ENCODE measurements at places on chromosomes 7 and 10.

DNA sequence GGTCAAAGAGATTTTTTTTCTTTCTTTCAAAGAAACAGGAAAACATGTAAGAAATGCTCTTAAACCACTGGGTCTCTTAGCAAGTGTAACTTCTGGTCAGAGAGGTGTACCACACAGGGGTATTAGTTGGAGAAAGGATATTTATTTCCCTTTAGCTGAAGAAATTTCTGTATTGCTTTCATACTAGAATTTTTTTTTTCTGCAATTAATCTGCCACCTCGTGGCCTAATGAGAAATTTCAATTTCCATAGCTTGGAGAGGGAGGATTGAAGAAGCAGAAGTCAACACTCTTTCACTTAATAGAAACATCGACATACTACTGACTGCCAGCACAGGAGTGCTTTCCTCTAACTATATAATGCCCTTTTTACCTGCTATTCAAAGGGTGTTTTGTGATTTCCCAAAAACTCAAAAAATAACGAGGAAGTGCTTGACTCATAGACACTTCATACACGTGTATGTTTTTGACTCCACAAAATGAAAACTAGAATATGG, 177.6 kb upstream of the NAMPT start:
- no peak for DNase-seq

GRCh38 chr7:77664715-77665114, 31.5 kb upstream of the RSBN1L start:
- DNase-seq: no peak

DNA sequence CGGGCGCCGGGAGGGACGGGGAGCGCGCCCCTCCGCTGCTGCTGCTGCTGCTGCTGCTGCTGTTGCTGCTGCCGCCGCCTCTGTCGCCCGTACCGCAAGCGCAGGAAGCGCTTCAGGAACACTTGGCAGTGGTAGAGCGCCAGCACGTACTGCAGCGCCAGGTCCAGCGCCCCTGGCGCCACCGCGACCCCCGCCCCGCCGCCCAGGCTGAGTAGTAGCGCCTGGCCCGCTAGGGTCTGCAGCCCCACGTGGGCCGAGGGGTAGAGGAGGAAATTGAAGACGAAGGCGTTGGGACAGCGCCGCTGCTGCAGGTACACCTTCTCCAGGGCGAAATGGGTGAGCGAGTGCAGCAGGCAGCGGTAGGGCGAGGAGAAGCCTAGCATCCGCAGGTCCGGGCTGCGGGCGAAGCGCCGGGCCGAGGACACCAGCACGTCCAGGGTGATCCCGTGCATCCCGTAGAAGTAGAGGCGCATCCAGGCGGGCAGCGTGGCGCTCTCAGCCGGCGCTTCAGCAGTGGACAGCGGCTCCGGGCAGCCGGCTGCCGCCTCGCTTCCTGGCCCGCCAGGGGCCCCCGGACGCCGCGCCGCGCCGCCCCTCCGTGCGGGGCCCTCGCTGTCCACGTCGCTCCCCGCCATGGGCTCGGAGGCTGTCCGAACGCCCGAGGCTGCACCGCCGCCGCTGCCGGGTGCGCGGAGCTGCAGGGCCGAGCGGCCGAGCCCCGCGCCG, at the start of gene TMEM229A:
Gene TMEM229A (minus strand): TSS at position 699 of the 726 bp plus-strand sequence. CDS start 64 bp downstream, at position 635.
- no peak for DNase-seq

DNA sequence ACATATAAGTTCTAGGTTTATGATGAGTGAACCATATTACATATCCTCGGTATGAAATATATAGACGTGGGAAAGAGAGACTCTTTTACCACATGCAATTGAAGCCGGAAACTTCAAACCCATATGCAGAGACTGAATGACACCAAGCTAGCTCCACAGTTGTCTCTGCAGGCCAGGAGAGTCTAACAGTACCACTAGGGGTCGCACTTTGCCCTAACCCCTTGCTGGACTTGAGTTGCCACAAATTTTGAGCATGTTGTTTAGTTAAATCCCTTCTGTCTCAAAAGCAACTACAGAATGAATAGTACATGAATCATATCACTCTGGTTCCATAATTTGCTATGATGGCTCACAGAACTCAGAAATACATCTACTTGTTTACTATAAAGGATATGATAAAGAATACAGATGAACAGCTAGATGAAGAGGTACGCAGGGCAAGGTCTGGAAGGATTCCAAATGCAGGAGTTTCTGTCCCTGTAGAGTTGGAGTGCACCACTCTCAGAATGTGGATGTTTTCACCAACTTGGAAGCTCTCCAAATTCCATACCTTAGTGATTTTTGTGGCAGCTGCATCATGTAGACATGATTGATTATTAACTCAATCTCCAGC, 112.4 kb upstream of the YAE1 start:
- DNase-seq: no peak

DNA sequence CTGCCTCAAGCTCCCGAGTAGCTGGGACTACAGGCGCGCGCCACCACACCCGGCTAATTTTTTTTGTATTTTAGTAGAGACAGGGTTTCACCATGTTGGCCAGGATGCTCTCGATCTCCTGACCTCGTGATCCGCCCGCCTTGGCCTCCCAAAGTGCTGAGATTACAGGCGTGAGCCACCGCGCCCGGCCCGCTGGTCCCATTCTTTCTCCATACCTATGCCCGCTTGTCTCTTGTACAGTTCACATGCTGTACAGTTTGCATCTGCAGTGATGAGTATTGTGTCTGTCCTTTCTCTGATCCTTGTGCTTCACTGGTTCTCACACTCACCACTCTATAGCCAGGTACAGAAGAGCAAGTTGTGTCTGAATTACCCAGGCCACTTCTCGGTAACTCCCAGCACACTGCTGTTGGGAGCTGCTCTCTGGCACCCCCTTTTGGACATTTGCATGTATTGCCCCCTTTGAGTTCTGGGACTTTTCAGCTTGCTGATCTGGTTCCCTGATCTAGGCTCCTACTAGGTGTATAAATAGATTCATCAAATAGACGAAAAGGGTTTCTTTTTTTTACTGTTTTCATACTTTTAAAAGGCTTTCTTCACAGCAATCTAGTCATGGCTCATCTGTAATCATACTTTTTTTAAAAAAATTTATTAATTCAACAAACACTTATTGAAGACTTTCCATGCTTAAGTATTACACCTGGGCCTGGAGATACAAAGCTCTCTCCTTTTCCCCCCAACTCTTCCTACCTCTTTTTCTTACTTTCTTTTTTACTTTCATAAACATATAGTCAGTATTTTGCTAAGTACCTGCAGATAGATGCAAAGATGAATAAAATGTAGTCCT, 53.5 kb downstream of the AOAH start:
- no peak for DNase-seq

GRCh38 chr10:130378556-130379400, 242.6 kb downstream of the GLRX3 start:
- no peak for DNase-seq

DNA sequence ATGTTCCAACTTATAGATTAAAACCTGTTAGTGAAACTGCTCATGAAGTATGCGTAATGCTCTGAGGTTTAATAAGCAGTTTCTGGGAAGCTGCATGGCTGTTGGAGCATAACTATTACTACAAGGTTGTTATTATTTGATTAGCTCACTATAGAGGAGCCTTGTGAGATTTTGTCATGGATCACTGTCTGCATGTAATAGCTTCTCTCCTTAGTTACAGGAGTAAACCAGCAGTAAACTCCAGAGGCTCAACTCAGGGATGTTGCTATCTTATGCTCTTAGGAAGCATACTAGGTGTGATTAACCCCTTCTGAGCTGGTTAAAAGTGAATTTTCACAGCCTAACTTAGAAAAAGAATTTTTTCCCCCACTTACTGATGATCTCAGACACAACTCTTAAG, 63.6 kb upstream of the IFRD1 start:
- no peak for DNase-seq

DNA sequence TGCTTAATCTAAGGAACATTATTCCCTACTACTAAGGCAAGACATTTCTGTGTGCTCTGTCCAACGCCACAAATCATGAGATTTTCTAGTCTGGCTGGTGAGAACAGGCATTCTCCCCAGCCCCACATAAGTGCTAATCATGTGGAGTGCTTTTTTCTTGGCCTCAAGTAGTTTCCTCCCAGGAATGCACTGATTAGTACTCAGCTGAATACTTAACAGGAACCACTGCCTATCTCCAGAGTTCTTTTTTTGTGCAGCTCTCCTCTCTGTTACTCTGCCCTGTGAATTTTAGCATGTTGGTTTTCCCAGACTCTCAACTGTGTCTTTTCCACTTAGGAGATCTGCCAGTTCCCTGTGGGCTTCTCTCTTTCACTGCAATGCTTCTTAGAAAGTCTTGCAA, 1098.5 kb upstream of the LRRTM3 start:
- no peak for DNase-seq

DNA sequence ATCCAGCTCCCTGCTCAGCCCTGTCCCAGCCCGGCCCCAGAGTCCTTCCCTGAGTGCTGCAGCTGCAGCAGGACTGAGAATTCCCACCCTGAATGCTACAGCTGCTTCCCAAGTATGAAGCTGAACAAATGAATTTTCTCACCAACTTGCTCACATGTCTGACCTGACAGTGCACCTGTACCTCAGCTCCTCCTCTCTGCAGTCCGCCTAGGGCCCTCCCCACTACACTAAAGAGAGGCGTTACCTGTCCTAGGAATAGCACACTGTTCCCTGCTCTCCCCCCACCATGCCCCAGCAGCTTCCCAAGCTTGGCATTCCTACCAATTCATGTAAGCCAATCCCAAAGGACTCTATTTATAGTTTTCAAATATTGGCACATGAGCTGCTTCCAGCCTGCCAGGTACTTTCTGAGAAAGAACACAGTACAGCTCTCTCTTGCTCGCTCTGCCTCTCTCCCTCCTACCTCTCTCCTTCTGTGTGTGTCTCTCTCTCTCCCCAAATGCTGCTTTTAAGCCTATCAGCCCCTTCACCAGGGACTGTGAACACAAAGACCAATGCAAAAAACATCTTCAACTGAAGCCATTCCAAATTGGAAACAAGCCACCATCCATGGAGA, 400.1 kb downstream of the TNS3 start:
- no peak for DNase-seq

DNA sequence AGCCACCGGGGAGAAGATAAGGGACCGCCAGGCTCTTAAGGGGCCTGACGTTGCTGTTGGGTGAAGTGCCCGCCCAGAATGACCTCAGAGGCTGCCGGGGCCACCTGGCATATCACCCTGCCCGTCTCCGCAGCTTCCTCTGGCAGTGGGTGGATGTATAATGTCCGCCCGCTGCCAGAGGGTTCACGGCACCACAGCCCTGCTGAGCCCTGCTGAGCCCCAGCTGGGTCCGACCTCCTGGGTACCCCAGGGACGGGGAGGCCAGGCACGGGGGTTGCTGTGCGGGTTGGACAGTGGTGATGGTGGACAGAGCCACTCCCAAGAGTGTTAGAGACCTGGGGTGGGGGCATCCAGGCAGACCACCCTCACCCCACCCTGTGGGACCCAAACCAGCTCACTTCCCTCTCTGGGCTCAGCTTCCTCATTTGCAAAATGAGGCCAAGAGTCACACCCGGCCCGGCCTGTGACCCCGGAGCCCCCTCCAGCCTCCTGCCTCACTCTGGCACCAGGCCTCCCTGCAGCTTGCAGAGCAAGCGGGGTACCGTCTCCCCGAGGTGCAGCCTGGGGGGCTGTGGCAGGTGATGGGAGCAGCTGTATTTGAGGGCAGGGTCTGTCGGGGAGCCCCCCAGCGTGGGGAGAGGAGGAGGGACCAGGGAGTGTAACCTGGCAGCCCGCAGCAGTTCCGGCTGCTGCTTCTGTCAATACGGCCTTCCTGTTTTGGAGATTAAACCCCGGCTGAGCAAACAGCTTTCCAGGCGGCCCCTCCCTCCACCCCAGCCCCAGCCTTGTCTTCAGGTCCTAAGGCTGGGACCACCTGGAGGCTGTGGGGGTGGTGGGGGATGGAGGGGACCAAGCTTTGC, 8.4 kb upstream of the LFNG start:
- no peak for DNase-seq

GRCh38 chr10:48444861-48445841, 138.7 kb downstream of the MAPK8 start:
- DNase-seq: no peak
